ENCODE measurements at places on chromosomes 12 and 14.

DNA sequence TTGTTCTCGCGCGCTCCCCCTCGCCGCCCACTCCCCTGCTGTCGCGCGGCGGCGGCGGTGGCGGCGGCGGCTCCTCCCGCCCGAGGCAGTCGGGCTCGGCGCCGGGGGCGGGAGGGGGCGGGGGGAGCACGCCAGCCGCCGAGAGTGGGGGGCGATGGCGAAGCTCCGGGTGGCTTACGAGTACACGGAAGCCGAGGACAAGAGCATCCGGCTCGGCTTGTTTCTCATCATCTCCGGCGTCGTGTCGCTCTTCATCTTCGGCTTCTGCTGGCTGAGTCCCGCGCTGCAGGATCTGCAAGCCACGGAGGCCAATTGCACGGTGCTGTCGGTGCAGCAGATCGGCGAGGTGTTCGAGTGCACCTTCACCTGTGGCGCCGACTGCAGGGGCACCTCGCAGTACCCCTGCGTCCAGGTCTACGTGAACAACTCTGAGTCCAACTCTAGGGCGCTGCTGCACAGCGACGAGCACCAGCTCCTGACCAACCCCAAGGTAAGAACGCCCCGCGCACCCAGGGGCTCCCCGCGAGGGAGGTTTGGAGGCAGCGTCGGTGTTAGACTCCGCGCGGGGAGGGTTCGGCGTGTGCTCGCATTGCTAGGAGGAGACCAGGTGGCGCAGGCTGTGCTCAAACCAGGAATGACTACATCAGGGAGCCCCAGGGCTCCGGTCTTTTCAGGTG is 629 bp downstream of the KCNMB4 start:
- DNase-seq, result peak; percentile 37

- DNase-seq, result no peak
These were observed 203.2 kb downstream of the ZFP36L1 start for GRCh38 chr14:68589447-68590200.

DNA sequence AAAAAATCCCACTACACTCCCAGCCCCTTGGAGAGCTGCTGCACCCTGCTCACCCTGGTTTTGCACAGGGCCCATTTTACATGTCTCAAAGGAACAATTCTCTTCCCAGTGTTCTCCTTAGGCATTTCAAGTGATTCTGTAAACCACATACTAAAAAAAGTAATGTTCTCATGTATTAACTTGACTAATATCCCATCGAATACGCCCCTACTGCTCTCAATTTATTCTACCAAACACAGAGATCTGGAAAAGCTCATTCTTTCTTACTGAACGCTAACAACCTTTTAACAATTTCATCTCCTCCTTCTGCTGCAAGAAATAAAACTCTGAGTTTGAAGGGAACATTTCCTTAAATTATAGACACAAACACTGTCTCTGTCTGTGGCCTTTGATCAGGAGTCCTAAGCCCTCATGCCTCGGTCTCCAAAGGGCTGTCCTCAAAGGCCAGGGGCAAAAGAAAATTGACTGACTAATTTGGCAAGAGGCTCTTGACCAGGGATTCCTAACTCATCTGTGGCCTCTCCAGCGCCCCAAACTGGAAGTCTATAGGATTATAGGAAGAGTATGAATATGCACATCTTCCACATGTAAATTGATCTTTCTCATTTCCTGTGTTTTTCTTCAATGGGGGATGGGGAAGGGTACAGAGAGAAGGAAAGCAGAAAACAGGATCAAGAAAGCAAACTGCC is 17.1 kb upstream of the TSPAN11 start:
- no peak for DNase-seq

GRCh38 chr12:84840356-84840755 is 72.2 kb downstream of the SLC6A15 start:
- DNase-seq, result no peak

DNA sequence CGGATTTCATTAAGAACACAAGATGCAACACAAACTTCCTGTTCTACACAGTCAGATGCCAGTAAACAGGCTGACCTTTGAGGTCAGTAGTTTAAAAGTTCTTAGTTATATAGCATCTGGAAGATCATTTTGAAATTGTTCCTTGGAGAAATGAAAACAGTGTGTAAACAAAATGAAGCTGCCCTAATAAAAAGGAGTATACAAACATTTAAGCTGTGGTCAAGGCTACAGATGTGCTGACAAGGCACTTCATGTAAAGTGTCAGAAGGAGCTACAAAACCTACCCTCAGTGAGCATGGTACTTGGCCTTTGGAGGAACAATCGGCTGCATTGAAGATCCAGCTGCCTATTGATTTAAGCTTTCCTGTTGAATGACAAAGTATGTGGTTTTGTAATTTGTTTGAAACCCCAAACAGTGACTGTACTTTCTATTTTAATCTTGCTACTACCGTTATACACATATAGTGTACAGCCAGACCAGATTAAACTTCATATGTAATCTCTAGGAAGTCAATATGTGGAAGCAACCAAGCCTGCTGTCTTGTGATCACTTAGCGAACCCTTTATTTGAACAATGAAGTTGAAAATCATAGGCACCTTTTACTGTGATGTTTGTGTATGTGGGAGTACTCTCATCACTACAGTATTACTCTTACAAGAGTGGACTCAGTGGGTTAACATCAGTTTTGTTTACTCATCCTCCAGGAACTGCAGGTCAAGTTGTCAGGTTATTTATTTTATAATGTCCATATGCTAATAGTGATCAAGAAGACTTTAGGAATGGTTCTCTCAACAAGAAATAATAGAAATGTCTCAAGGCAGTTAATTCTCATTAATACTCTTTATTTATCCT is 13.5 kb downstream of the PTGER2 start:
- peak; percentile 30 for DNase-seq

GRCh38 chr12:52073531-52074381 is 4.0 kb downstream of the ATG101 start:
- no peak for DNase-seq

GRCh38 chr14:64775081-64775777 is 71.0 kb downstream of the PLEKHG3 start:
- DNase-seq, result no peak

DNA sequence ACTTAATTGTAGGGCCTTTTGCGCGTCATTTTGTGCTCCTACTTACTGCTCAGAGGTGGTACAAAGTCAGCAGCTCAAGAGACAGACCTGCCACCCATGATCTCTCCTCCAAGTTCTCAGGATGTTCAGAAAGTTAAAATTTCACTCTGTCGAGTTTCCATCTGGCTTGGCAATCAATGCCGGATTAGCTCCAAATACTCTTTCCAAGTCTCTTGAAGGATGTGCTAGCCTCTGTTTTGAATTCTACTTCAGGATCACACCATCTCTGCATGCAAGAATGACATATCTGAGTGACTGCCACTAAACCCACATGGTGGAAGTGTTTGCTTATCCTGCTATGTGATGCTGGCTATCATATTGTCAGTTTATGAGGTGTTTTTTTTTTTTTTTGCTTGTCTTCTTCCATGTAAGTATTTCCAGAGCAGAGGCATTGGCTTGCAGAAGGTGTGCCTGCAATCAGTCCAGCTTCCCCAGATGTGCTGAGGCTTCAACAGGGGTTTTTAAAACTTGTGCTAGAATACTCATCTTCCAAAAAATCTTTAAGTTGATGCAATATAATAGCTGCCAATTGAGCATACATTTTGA is 125.6 kb downstream of the RGS6 start:
- no peak for DNase-seq

DNA sequence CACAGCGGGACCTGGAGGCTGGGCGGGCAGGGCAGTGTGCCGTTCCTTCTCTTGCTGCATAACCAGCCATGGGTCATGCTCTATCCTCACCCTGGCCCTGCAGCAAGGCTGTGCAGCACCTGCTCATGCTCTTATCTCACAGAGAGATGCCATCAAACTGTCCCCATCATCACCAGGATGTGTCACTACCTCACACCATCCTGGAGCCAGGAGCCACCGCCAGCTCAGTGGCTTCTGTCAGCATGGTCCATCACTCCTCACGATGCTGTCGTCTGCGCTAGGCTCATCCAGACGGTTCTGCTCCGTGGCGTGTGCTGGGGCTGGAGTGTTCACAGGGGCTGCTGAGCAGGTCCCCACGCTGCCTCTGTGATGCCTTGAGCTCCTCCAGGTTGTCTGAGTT is 77.2 kb upstream of the DYNC1H1 start:
- no peak for DNase-seq

DNA sequence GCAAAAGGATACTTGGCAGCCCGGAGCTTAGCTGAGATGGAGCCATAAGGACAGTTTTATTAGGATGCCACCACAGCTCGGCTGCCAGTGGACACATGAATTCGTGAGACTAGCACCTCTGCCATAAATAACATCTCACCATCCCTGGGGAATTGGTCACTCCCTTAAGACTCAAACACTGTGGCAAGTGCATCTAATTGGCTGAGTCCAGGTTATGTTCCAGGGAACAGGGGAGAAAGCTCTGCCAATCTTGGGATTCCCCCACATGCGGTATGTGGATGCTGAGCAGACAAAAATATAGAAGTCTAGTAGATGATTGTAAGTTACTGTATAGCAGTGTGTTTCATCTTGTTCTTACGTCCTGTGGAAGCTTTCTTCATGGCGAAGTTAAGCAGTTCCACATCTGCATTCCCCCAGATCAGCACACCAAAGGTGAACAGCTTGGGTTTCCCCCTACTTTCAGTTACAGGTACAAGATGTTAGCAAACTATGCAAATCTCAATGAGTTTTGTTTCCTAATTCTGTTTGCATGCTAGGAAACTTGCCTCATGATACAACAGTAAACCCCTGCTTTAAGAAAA is 131.1 kb downstream of the ETV6 start:
- DNase-seq, result no peak

- no peak for DNase-seq
These were observed 828.2 kb upstream of the FOXG1 start for GRCh38 chr14:27938392-27938791.

- no peak for DNase-seq
These were observed 16.3 kb downstream of the DUSP16 start for GRCh38 chr12:12546314-12546772.

DNA sequence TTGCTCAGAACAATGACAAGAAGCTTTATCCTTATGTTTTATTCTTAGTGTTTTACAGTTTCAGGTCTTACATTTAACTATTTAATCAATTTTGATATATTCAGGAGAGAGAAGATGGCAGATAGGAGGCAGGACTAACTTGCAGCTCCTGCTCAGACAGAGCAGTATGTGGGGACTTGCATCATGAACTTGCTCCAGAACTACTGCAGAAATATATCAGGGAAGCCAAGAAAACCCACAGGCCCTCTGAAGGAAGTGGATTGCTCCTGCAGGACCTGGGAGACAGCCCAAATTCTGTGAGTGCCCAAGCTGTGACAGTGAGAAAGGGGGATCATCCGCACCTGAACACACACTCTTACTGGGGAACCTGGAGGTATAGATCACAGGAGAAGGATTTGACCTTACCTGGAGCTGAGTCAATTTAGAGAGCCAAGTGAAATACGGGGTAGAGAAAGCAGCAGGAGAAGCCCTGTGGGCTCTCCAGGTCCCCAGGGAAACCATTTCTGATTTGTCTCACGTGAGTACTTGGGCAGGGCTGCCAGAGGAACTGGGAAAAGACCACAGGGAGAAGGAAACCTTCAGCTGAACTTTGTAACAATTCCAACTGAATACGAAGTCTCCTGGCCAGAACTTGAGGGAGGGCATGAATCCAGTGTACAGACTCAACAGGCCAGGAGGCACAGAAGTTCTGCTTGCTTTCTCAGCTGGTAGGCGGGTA is 28.9 kb upstream of the TSPAN8 start:
- DNase-seq, result no peak

- peak; percentile 82 for DNase-seq
These were observed 24.6 kb upstream of the NCOR2 start for GRCh38 chr12:124592050-124592449.

DNA sequence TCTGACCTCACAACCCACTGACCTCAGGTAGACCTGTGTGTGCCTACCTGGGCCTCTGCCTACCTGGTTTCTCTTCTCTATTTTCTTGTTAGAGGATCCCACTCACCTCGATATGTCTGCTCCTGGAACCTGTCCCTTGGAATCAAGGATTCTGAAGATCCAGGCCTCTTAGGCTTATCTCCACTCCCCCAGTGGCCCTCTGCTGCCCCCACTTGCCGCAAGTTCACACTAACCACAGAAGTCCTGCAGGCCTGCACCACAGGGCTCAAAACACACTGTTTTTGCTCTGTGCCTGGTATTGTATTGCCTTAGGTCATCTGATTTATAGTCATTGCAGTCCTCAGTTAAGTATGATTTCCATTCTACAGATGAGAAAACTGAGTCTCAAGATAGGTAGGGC is 15.3 kb upstream of the NRXN3 start:
- no peak for DNase-seq

DNA sequence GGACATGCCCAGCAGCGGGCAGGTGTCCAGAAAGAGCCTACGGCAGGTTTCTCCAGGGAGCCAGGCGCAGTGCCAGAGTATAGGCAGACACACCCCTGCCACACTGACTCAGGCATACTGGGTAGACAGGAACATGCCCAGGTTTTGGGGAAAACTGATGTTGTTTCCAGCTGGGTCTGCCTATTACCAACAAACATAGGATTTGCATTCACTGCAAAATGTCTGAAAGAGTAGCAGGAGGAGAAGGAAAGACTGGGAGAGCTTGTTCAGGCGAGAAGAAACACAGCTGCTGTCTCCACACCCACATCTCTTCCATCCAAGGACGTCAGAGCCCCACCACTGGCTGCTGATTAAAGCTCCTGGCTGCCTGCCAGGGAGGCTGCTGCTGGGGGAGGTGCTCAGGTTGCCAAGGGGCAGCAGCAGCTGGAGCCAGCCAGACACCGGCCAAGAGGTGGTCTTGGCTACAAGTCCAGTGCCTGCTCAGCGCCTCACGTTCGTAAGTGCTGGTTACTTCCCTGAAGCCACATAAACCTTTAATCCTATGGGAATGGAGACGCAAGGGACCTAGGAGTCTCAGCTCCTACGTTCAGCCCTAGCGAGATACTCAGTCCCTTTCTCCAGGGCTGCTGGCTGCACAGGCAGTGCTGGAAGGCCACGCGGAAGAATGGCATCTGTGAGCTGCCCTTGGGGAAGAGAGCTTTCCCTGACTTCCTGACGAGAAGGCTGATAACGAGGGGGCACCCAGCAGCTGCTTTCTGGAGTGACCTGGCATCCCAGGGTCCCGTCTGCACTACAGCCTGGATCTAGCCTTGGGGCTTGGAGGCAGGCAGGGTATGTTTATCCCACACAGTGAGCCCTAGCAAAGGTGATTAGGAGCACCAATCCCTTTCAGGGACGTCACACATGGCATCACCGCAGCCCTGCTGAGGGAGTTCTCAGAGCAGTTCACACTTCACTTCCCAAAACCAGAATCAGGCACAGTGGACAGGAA is 58.1 kb downstream of the PLEKHG3 start:
- peak; percentile 29 for DNase-seq

DNA sequence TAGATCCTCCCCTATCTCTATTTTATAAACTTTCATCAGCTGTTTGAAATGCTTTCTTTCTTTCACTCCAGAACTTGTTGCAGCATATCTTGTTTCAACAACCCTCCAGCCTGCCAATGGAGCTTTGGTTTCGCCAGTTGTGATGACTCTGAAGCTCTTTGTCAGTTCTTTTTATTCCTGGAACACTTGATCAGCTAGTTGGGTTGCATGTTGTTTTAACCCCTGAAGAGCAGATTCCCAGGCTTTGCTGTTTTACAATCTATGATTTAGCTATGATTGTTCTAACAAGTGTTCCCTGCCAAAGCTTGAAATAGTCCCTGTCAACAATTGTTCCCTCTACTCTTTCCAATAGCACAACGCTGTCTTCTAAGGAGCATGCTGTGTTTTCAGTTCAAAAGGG is 50.6 kb upstream of the FUT8 start:
- no peak for DNase-seq
